ENCODE measurements at places on chromosomes 2 and 18.
A peak's percentile ranks its signal among the peaks of the same experiment; 100 is the strongest.

DNA sequence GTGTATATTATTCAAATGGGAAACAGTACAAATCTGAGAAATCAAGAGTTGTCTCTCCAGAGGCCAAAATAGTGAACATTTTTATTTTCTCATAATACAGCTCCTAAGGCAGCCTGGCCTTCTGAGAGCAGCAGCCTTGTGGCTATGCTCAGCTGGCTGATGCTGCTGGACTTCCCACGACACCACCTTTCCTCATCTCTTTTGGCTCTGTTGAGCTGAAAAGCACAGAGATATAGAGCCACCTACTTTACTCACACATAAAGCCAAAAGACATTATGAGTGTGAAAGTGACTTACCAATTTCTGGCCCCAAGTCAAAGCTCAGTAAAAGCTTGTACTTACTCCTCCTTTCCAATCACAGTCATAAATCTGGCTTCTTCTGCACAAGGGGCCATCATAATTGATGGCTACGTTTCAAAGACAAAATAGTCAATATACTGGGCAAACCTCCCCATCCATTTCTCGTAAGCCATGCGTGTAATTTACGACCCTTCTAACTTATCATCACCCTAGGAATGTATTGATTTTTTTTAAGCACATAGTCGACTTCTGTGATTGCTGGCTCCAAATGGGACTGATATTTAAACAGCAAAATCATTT is 18.6 kb upstream of the REG3A start:
- no peak for DNase-seq

- no peak for DNase-seq
These were observed 19.3 kb downstream of the HNMT start for GRCh38 chr2:137983581-137983980.

DNA sequence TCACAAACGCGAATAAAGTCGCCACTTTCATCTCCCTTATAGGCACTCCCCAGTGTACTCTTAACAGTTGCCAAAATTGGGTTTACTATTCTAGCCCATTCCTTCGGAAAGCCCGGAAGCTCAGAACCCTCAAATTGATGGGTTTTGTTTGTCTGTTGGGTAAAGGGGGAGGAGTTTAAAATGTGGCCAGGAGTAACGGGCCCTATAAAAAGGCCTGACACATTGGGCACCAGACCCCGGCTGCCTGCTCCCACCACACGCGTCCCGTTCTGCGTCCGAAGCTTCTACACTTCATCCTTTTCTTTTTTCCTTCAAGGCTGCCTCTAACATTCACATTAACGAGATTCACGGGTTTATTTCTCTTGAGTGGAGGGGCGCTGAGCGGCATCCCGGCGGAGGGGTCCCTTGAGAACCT is 837 bp downstream of the NHEJ1 start:
- DNase-seq, result no peak

DNA sequence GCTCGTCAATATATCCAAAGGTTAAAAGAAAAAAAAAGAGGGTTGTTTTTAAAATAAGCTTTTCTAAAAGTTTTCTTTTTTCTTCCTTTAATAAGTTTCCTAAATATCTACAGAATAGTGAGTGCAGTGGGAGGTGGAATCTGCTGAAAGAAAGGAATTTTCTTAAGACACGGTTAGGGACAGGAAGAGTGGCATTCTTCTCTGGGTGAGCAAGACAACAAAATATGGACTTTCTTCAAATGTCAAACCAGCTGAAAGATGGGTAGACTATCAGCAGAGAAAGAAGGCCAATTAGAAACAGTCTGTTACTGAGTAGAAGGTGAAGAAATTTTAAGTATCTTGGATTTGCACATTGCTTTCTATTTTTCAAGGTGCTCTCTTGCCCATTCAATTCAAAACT is 222.7 kb upstream of the PIK3C3 start:
- peak; percentile 71 for DNase-seq

- DNase-seq, result peak; percentile 46
These were observed 775.5 kb downstream of the RNF144A start for GRCh38 chr2:7692657-7693161.

DNA sequence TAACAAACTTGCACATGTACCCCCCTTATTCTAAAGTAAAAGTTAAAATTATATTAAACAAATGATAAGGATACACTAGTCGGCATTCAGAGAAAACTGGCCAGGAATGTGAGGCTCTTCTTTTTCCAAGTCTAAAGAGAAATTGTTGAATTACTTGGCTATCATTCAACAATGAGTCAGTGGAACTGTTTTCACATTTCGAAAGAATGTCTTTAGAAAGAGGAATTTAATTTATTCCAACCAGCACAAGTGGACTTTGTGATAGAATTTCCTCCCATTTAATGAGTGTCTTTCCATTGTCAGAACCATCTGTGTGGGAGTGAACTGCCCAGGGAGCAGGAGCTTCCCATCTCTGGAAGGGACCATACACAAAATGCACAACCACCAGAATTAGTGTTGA is 792.2 kb downstream of the EPHA4 start:
- no peak for DNase-seq

DNA sequence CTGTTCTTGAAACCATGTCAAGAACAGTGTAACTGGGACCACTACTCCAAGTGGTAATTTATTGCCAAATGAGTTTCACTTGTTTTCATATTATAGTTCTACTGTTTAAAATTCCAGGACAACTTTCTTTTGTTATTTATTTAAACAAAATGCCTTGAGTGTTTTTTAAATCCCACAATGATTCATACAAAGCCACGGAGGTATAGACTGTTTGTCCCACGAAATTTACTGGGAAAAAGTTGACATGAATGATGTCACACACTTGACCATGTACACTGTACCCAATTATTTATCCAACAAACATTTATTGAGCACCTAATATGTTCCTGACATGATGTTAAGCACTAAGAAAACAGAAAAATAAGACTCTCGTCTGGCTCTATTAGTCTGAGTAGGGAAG is 243.9 kb upstream of the SIX2 start:
- DNase-seq, result no peak

GRCh38 chr2:207216457-207216856 is 50.7 kb upstream of the KLF7 start:
- no peak for DNase-seq

DNA sequence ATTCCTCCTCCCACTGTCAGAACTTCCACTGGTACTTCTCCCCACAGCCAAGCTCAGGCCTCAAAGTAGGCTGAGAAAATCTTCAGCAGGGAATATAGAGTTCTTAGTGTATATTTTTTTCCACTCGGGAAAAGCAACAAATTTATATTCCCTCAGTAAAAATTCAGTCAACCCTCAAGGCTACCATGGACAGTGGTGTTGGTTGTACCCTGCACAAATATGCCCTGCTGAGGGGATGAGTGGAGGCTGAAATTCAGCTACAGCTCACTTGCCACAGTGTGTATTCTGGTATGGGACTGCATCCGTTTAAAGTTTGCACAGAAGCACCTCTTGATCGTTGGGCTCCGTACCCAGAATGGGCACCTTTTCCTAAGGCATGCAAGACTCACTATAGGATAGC is 90.8 kb upstream of the LGALSL start:
- DNase-seq, result no peak

All from trophoblast cell (in vitro differentiated cells and primary cell).